ENCODE measurements at places on chromosomes 12 and 14.

GRCh38 chr12:26347300-26347699, 151.9 kb downstream of the SSPN start:
- no peak for DNase-seq

GRCh38 chr14:20328705-20329104, 4.4 kb downstream of the CCNB1IP1 start:
- no peak for DNase-seq

DNA sequence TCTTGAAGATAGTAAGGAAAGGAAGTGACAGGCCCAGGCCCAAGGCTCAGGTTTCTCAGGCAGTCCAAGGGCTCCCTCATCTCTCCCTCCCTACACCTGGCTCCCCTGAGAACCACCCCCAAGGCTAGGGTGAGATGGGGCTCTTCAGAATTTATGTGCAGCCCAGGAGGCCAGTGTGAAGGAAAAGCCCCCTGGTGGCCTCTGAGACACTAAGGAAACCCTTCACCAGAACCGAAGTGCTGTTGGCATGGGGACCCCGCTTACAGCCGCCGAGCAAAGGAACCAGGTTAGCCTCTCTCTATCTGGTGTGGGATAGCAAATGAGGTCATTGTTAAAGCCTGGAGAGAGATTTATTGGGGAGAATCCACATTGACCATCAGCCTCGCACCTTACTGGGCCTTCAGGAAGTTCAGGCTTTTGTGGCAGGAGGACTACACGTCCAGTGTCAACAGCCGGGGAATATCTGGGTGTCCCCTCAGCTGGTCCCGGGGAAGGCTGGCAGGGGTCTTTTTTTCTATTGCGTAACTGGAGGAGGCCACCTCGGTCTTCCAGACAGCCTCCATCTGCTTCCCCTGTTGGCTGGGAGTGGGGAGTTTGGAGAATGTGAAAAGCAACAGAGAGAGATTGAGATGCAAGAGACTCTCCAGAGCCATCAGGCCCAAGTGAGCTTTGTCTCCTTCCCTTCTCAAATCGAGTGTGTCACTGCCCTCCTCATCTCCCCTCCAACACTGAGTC, 18.1 kb downstream of the FAM186B start:
- DNase-seq = no peak

- no peak for DNase-seq
Observed at GRCh38 chr14:74568380-74568649, 43.7 kb downstream of the LTBP2 start.

Data from psoas muscle (tissue), 8 donors.